Activated T-helper 2 cell treated with anti-CD3 and anti-CD28 coated beads, Interferon-gamma antibody, Interleukin-2, Interleukin-4, amounts not matched to agents 10 μg/mL and 5 μg/mL and 100 μg/mL, durations not matched to agents 14 hours and 24 hours and 36 hours (primary cell): ENCODE measurements at places on chromosomes 6 and 20. TPM values are rescaled to one million over a fixed set of nuclear protein-coding genes. Genes with fewer than 3 reads are reported as not detected.

TPD52L1 gene
- not detected in 2 replicates for total RNA-seq

HRH3 gene
- total RNA-seq: not detected in 2 replicates

WFDC12 gene
- not detected in 2 replicates for total RNA-seq

SASH1 gene
- 0.52 and 0.74 TPM in 2 replicates for total RNA-seq

MLN gene
- total RNA-seq: not detected in 2 replicates

RBM12 gene
- 147 and 148 TPM in 2 replicates for total RNA-seq

CDK19 gene
- total RNA-seq: 19.0 and 22.6 TPM in 2 replicates

LY86 gene
- total RNA-seq: 0.55 and 0.57 TPM in 2 replicates

DDO gene
- not detected in 2 replicates for total RNA-seq

GCNT2 gene
- 2.0 and 2.8 TPM in 2 replicates for total RNA-seq

HCK gene
- not detected in 2 replicates for total RNA-seq

SNAP25 gene
- 14.2 and 15.2 TPM in 2 replicates for total RNA-seq

F13A1 gene
- not detected in 2 replicates for total RNA-seq

SLC16A10 gene
- 2.9 and 3.6 TPM in 2 replicates for total RNA-seq

LTA gene
- 293 and 308 TPM in 2 replicates for total RNA-seq

DNA sequence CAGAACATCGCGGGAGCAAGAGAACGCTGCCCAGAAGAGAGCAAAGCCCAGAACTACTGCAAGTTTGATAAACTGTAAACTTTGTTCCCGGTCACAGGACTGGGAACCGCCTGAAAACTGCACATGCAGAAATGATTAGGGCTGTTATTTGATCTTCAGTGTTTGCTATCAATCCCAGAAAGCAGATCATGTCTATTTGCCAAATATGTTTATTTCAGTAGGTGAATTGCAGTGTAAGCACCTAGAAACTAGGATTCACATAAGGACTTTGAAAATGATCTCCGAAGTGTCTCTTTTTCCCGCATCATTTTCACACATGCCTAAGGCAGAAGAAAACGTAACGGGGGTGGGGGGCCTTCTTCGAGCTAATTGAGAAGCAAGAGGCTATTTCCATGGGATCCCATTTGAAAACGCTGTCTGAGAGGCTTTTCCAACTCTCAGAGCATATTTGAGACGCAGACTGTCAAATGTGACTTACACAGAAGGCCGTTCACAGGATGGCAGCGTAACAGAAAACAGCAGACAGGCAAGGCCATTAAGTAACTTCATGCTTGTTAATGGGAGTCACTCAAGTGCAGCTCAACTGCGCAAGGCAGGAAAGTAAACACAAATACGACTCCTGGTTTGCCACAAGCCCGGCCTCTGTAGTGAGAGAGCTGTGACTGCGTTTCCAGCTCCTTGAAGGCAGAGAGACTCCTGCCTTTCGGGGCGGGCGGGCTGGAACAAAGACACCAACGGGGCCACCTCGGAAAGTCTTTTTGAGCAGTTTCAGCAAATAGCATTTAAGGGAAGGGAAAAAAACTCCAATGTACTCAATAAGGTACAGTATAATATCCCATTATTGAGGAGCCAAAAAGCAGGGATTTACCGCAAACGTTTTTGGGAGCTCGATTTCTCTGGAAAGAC lies 144.7 kb upstream of the ZNF217 start:
- no peak for DNase-seq

DNA sequence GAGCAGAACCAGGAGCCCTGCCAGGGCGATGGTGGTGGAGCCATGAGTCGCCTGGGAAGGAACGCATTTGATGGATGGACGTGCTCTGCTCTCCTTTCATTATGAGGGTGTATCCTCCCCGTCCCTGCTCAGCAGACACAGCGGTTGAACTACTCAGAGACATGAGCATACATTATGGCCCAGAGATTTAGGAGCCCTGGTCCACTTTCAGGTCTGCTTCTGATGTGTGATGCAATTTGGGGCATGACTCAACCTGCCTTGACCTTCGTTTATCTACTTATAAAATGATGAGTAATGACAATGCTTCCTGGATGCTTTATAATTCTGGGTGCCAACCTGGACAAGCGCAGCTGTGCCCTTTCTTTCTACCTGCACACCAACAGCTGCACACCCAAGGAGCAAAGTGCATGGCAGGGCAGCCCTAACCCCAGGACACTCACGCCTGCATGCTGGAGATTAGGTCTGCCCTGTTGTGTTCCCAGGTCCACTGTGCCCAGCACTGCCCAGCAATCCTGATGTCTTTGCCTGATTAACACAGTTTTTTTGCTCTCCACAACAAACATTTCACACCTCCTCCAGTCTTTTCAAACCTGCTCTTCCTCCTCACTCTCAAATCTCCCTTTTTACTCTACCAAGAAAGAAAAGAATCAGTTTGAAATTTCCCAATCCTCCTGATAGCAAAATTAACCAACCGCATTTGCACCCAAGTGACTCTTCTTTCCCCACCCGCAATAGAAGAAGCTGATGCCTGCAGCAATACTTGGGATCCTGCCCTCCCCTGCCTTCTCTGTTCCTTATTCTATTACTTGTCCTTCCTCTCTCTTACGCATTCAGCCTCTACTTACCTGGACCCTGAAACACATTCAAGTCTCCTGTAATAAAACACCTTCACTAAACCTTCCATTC lies 81.2 kb downstream of the EZR start:
- DNase-seq: no peak

- no peak for DNase-seq
These were observed 1.4 kb downstream of the KCNB1 start for GRCh38 chr20:49481116-49481515.

DNA sequence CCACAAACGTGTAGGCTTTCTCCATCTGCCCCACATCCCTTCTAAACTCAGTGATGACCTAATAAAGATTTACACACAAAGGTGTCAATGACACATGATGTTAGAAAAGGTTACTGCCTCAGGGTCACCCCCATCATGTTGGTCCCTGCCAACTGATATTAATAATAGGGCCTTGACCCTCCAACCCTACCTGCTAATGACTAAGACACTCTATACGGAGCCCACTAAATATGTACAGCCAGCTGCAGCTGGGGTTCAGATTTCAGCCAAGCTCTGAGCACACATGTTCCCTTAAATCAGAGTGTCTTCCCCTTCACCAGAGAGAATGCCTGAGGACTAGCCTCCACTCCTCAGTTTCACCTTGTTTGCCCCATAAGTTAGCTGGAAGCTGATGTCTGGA lies 67.4 kb upstream of the SNRPB2 start:
- no peak for DNase-seq

GRCh38 chr20:19292254-19292653 lies 79.8 kb downstream of the SLC24A3 start:
- no peak for DNase-seq

- peak; percentile 55 for DNase-seq
These were observed 27.8 kb downstream of the PAQR8 start for GRCh38 chr6:52389626-52390360.

DNA sequence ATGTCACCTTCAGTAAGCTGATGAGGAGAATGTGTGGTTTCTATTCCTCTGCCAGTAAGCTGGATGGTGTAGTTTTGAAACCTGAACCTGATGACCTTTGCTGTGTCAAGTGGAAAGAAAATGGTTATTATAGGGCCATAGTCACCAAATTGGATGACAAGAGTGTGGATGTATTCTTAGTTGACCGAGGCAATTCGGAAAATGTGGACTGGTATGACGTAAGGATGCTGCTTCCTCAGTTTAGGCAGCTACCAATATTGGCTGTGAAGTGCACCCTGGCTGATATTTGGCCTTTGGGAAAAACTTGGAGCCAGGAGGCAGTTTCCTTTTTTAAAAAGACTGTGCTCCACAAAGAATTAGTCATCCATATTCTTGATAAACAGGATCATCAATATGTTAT lies 2.0 kb downstream of the TDRD6 start:
- DNase-seq: no peak

DNA sequence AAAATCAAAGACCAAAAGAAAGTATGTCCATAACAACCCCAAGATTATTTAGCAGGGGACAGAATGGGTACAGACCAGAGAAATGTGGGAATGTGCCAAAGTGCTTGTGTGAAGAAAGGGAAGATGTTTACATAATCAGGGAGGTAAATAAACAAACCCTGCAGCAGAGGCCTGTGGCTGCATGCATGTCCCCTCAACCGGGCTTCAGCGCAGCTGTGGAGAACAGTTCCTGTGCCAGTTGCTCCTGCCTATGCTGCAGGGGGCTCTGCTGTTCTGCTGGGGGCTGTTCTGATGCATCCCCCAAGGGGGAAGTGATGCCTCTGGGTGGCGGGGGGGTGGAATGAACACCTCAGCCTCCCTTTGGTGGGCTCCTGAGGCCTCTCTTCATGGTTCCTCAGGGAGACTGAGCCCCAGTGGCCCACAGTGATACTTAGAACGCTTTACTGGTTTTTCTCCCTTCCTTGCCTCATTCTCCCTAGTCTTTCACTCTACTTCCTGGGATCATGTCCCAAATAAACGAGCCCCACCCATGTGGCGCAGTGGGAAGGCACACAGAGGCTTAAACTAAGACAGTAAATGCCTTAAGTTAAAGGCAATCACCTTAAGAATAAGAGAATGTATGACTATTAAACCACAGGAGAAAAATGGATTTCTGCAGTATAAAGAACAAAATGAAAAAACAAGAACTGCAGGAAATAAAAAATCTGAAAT lies 23.0 kb downstream of the RAB23 start:
- DNase-seq: no peak

DNA sequence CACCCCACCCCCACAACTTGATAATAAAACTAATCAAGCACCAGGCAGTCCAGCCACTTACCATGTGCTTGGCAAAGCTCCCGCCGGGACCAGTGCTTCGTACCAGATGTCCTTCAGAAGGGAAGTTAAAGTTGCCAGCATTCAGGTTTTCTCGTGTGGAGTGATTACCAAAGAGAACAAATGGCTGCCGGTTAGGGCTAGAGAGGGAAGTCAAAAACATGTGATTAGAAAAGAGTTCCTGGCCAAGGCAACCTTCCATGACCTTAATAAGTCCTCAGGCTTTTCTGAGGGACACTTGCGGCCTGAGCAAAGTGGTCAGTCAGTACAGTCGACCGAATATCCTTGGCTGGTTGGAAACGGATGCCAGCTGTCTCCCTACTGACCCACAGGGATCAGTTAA lies 67.0 kb downstream of the DNAAF9 start:
- no peak for DNase-seq

GRCh38 chr6:105990151-105990550 lies 96.0 kb upstream of the PRDM1 start:
- no peak for DNase-seq

DNA sequence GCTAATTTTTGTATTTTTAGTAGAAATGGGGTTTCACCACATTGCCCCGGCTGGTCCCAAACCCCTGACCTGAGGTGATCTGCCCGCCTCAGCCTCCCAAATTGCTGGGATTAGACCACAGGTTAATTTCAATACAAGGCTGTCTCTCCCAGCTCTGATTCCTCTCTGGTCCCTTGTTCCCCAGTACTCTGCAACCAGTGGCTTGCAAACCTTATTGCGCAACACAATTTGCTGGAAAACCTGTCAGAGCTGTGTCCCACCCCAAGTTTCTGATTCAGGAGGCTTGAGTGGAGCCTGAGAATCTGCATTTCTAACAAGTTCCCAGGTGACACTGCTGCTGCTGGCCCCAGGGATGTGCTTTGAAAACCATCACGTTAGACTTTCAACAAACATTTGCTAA lies 96.2 kb upstream of the SRSF6 start:
- no peak for DNase-seq

- no peak for DNase-seq
These were observed 366.5 kb upstream of the ARID1B start for GRCh38 chr6:156410649-156411048.

- no peak for DNase-seq
These were observed 71.7 kb downstream of the RCAN2 start for GRCh38 chr6:46419576-46420002.

DNA sequence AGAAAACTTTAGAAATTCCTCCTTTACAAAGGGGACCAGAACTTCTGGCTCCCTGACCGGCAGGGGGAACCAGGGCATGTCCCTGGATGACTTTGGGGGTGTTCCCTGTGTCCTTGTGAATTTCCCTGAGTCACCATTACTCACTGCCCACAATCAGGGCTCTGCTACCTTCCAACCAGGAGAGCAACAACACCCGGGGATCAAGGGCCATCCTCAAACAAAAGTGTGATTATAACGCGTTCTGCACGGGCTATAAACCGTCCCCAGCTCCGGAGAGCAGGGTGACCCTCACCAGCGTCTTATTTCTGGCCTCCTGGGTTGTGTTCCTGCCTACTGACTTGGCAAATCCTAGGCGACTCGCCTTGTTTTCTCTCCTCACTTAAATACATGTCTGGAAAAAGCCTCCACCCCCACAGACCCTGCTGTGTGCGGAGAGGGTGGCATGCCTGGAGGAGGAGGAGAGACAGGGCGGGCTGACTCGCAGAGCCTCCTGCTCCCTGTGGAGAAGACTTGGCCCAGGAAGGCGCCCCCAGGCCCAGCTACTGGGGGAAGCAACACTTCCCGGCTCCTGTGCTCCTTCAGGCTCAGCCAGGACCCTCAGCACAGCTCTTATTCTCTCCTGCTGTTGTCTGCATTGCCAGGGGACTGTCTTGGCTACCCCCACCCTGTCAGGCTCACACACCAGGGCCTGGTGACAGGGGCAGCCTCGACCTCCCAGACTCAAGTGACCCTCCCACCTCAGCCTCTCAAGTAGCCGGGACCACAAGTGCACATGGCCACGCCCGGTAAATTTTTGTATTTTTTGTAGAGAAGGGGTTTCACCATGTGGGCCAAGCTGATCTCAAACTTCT lies 54.1 kb downstream of the FGD2 start:
- DNase-seq: no peak

- DNase-seq: no peak
These were observed 58.8 kb upstream of the CNKSR3 start for GRCh38 chr6:154569156-154569862.

DNA sequence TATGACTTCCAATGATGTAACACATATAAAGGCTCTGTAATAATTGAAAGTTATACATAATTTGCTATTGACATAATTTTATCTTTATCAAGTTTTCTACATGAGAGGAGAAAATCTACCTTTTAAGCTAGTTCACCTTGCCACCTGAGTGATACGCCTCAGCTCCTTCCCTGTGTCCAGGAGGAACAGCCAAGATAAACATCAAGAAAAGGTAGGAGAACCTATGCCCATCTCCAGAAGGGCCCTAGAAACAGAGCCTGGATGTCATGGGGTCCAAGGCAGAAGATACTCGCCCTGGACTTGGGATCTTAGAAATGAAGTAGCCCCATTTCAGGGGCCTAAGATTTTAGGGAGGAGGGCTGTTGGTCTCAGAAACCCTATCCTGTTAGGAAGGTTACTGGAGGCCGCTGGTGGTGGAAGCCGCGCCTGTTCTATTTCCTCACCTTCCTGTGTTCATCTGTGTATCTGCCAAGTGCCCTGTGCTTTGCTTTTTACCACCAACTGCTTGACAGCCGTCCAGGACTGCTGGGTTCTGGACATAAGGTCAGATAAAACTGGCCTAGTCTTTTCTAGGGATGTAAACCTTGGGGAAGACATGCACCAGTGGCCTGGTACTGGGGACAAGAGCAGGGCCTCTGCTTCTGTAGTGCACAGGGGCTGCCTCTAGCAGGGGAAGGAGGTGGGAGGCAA lies 178.5 kb downstream of the ARID1B start:
- no peak for DNase-seq

- no peak for DNase-seq
These were observed 253.4 kb downstream of the HACE1 start for GRCh38 chr6:104606361-104606760.

- DNase-seq: no peak
These were observed 4.5 kb downstream of the HLA-DOA start for GRCh38 chr6:33004940-33005339.

GRCh38 chr6:71886184-71887005 lies at the start of gene RIMS1:
TSS of gene RIMS1 (plus strand) at chr6:71886550. CDS start at chr6:71887024, 474 bp downstream.
- DNase-seq: no peak

- no peak for DNase-seq
These were observed 6.9 kb upstream of the RAET1E start for GRCh38 chr6:149904661-149905370.

GRCh38 chr20:34337544-34337943 lies 25.5 kb upstream of the ITCH start:
- DNase-seq: no peak

- no peak for DNase-seq
These were observed 36.1 kb downstream of the DSE start for GRCh38 chr6:116406678-116407345.
